ENCODE measurements at places on chromosomes 1 and 21.

- DNase-seq = no peak
Observed at GRCh38 chr1:54246116-54246721, 46.3 kb downstream of the MRPL37 start.

- DNase-seq = no peak
Observed at GRCh38 chr21:42080788-42081083, 9.6 kb downstream of the UMODL1 start.

GRCh38 chr1:110123224-110123623, 11.0 kb downstream of the UBL4B start:
- DNase-seq = no peak

DNA sequence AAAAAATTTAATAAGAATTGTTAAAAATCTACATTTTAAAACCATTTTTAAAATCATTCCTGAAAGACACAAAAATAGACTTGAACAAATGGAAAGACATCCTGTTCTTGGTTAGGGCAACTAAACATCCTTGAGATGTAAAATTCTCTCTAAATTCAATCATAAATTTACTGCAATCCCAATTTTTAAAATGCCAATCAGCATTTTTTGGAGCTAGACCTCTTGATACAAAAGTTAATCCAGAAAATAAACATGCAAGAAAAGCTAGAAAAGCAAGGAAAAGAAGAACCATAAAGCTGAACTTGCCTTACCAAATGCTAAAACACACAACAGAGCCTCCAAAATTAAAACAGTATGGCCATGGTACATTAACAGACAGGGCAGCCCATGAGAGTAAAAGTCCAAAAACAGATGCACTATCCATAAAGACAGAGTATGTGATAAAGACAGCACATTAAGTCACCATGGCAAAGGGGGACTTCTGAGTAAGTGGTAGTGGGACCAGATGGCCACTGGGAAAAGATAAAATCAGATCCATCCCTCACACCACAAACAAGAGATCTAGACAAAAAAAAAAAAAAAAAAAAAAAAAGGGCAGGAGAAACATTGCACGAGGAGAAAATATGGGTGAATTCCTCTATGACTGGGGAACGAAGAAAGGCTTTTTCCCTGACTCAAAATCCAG, 51.4 kb downstream of the NPHP4 start:
- DNase-seq = no peak

- DNase-seq = no peak
Observed at GRCh38 chr1:200916152-200916551, 21.5 kb downstream of the INAVA start.

- DNase-seq = peak; percentile 46
Observed at GRCh38 chr21:37565530-37566223, 199.1 kb downstream of the DYRK1A start.

DNA sequence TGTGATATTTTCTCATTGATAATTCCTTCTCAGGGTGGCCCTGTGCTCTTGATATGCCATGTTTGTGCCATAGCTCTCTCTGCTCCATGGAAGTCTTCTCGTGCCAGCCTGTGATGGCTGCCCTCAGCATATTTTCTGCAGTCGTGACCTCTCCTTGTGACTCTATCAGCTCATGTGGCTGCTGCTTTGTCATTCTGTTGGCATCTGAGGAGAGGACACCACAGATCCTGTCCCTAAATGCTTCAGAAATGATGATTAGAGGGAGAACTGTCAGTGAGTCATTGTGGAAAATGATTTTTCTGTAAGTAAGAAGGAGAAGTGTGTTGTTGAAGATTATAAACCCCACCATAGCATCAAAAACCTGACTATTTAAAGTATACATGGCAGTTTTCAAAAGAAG, 286.0 kb downstream of the ADGRL2 start:
- DNase-seq = no peak

DNA sequence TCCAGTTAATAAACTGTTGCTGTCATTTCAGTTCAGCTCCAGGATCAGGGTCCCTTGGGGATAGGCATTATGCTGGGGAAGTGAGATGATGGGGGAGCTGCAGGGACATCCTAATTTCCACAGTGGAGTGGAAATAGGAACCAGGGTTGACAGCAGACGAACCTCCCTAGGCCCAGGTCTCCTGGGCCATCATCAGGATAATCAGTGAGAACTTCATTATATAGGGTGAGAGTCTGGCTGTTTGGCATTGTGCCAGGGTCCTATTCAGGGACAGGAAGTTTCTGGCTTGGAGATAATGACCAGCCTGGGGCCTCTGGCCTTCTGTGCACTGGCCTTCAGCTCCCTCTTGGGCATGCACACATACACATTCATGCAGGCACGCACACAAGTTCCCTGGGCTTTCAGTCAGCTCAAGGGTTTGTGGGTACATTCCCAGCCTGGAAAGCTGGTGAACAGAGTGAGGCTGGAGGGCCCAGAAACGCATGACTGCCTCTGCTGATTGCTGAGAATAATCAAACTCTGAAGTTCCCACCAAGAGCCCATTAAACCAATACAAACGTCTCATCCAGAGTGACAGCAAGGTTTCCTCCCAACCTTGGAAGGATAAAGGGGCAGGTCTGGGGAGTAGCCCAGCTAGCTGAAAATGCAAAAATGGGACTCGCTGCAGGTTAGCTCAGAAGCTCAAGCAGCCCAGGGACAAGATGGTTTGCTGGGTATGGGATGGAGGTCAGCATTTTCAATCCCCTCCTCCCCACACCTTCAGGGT, 13.9 kb upstream of the LRIG2 start:
- no peak for DNase-seq

DNA sequence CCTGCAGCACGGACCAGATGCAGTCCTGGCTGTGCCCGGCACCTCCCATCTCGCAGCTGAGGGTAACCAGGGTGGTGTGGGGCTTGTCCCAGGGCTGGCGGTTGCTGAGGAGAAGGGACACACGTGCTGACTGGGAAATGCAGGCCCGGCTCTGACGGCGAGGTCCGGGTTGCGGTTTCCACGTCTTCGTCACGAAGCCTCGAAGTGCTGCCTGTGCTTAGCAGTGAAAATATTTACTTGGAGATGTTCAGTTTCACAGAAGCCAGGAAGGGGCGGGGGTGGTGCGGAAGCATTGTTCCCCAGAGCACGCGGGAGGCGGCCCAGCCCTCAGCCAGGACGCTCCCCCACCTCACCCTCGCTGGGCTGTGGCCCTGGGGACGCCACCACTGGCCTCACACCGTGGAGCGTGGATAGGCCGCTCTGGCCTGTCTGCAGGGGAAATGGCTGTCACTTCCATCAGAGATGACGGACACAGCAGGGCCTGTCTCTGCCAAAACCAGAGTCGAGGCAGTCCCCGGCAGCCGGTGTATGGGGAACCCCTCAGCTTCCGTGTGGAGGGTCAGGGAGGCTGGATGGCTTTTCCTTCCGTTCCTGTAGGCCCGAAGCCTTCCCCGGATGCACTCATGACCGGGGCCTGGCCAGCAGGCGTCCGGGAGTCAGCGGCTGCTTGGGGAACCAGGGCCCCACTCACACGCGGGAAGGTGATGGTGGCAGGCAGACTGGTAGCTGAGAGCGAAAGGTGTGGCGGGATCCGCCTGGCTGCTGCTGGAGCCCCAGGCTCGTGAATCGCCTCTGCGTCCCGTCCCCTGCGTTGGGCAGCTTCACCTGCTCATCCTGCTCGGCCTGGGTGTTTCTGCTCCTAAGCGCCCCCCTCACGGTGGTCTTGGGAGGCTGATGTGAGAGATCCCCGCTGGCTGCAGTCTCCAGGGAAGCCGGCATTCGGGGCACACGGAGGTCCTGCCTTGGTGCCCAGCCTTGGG, 14.7 kb upstream of the POFUT2 start:
- no peak for DNase-seq

DNA sequence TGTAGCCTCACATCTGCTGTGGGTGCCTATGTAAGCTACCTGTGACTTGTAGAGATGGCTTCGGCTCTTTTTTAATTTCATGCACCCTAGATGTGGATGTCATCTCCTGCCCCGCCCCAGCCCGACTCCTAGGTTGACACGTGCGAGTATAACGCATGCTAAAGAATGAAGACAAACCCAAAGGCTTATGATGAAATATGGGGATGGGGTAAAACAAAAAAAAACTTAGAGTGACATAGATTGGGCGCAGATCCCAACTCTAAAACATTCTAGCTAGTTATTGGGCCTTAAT, 613 bp upstream of the ERO1B start:
- DNase-seq = peak; percentile 58

- no peak for DNase-seq
Observed at GRCh38 chr1:3027611-3028371, 6.5 kb downstream of the ACTRT2 start.

GRCh38 chr1:34781071-34781843, at the start of gene GJB3:
Gene GJB3 (plus strand): TSS chr1:34781214. CDS start chr1:34784763, 3,549 bp downstream.
- no peak for DNase-seq

DNA sequence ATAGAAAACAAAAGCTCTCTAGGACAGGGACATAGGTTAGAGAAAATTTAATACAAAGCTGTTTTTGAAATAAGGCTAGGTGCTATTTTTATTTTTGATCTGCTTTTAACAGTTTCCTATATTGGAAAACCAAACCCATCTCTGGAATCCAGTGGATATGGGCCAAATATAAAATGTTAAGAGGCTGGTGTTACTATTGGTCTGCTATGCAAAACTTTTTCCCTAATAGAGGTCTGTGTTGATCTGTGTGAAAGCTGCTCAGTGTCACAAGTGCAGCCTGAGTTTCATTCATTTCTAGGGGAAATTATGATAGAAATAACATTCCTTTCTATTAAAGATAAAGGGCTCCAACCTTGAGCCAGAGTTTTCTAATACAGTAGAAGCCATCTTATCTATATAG, 116.4 kb downstream of the OLFML2B start:
- DNase-seq = no peak

DNA sequence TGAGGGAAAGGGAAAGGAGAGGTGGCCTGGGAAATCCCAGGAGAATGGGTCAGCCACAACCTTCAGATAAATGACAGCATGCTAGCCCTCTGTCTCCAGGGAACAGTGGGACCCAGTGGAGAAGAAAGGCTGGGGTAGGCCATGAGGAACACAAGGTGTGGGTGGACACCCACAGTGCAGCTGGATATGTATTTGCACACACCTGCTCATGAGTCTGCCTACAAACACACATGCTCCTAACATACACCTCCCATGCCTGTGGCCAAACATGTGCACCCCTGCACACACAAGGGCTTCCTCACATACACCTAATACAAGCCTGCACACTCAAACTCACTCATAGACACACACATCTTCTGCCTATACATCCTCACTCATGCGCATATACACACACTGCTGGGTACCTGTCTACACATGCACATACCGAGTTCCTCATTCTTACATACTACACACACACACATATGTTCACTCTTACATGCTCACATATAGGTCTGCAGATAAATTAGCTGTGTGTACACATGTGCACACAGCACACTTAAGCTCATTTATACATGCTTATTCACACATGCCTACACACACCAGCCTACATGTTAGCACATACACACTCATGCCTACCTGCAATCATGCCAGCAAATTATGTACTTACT, 3.6 kb downstream of the C1orf216 start:
- no peak for DNase-seq

DNA sequence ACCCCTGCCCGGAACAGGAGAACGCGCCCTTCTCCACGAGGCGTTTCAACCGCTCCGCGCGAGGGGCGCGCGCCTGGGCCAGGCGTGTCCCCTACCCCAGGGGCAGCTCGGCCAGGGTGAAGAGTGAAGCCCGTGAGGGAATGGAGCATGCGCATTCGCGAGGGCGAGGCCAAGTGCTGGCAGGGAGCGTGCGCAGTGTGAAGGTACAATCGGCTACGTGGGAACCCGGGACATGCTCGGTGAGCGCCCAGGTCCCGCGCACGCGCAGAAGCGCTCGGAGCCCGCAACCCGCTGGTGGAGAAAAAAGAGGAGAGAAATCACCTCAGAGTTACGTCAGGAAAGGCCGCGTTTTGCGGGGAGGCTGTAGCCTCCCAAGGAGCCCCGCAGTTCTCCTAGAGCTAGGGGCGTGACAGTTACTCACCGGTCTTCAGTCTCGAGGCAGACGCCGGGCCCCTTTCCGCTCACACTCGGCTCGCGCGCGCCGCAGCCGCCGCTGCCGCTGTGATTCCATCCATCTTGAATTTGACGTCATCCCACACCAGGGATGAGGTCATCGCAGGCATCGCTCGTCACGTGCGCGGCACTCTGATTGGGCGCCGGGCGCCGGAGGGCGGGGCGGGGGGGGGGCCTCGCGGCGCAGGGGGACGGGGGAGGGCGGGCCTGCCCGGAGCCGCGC, at the start of gene ZBTB21:
Gene ZBTB21 (minus strand): TSS at position 530 of the 676 bp plus-strand sequence. CDS start 16,265 bp downstream, outside the sequence.
- DNase-seq = peak; percentile 95

- no peak for DNase-seq
Observed at GRCh38 chr1:77975386-77975785, 3.5 kb downstream of the FUBP1 start.

- peak; percentile 66 for DNase-seq
Observed at GRCh38 chr1:156656806-156657740, 15.2 kb downstream of the BCAN start.

DNA sequence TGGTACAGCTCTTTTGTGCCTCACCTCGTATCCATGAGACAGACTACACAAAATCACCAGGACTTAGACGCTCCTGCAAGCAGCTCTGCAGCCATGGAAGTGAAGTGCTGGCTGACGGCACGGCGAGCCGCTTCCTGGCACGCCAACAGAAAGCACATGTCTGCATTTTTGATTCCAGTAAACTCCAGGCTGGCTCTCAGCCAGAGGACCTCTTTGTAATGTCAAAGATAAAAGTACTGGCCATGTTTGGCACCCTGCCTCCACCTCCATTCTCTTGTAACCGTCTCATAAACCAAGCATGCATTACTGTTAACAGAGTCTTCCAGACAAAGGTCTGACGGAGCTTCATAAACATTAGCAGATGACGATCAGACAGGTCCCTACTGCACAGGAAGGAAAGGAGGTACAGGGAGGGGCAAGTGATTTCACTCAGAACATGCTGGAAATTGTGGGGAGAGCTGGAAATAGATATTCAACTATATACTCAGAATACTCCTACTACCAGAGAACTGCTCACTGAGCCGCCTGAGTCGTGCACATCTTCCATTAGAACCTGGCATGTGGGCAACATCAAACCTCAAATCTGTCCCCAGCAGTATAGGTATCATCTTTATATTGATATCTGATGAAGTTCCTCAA, 632.0 kb downstream of the SMYD3 start:
- no peak for DNase-seq

DNA sequence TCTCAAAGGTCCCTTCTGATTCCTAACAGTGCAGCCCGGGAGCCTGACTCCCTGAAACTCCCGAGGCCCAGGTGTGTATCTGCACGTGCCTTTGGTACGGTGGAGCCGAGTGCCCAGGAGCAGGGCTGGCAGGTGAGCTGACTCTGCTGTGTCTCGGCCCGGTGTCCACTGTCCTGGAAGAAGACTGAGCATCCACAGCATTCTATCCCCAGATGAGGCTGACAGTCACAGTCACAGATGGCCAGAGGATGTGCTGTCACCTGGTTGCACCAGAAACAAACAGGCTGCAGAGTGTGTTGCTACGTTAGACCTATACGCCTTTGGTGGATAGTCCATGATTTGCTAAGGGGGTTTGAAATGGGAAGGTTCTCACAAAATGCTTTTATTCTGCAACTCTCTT, 9.8 kb downstream of the ETV3L start:
- no peak for DNase-seq

DNA sequence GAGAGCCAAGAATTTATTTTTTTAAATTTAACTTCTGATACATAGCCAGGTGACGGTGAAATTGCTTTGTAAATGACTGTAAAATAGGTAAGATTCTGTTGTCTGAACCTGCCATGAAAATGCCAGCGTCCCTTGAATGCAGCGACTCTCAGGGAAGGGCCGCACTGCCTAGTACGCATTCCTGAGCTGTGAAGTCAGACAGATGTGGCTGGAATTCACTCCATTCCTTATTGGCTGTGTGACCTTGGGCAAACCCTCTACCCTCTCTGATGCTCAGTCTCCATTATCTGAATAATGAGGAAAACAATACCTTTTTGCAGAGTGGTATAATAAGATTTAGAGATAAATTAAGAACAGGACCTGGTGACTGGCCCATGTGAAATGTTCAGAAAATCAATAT, 167.1 kb upstream of the DAB1 start:
- no peak for DNase-seq

All from hippocampal formation (tissue), 2 donors.